Foreskin keratinocyte (primary cell): ENCODE measurements at places on chromosomes 16 and 17.

DNA sequence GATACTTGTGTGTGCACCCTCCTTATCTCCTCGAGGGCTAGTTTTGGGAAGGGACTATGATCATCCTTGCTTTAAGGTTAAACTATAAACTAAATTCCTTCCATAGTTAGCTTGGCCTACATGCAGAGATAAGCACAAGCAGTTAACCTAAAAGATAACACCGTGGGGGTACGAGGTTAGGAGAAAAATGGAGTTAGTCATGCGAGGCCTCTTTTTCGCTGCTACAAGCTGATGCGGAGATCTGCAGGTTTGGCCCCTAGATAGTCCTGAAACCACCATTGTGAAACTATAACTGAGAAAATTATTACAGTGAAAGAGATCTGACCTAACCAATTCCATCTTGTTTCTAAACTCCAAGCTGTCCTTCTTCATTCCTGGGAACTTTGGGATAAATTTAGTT is 113.7 kb upstream of the ZKSCAN2 start:
- no peak for DNase-seq

DNA sequence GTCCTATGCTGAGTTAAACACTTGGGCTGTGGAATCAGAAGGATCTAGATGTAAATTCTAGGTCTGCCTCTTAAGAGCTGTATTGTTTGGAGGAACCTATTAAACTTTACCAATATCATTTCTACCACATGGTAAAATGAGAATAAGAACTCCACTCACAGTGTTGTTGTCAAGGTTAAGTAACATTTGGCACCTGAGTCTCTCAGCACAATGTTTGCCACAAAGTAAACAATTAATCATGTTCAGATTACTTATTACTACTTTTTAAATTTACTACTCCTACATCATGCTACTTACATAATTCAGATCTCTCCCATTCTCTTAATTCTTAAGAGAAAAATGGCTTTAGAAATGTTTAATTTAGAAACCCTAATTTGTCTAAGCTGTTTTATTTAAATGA is 305.9 kb downstream of the CA10 start:
- no peak for DNase-seq

DNA sequence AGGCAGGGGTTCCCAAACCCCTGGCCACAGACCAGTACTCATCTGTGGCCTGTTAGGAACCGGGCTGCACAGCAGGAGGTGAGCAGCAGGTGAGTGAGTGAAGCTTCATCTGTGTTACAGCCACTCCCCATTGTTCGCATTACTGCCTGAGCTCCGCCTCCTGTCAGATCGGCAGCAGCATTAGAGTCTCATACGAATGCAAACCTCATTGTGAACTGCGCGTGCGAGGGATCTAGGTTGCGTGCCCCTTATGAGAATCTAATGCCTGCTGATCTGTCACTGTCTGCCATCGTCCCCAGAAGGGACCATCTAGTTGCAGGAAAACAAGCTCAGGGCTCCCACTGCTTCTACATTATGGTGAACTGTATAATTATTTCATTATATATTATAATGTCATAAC is 25.1 kb upstream of the RMI2 start:
- DNase-seq = no peak

GRCh38 chr16:11179574-11179973 is 76.4 kb downstream of the SOCS1 start:
- DNase-seq = no peak

- no peak for DNase-seq
Observed at GRCh38 chr16:84828322-84828721, 8.5 kb downstream of the CRISPLD2 start.

DNA sequence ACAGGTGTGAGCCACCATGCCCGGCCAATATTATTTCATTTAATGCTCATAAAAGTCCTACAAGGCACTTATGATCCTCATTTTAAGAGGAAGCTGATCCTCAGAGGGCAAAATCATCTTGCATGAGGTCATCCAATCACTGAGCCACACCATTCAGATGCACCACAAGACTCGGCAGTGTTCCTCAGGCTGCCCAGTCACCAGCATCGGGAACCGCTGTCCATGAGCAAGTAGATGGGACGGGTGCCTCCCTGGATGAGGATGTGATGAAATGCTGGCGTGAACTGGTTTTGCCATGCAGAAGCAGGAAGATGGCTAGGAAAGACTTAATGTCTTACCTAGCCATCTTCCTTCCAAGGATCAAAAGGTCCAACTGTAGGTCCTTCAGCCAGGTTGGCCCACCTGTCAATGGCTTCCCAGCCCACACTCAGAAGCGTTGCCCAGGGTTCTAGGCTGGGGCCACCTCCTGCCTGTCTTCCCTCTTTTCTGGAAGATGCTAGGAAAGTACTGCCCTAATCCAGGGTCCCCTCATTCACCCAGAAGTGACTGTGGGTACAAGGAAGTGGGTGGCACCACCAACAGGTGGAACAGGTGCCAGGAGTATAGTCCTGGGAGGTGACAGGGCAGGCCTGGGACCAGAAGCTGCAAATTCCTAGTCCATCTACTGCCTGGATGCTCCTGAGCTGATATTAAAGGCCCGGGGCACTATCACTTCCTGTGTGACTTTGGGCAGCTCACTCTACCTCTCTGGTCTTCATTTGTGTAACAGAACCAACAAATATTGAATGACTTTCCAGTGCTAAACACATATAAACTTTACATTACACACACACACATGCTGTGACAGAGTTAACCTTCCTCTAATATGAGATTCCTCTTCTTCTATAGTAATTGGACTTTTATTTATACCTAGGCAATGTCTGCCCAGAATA is 32.2 kb upstream of the CRYBA1 start:
- no peak for DNase-seq

DNA sequence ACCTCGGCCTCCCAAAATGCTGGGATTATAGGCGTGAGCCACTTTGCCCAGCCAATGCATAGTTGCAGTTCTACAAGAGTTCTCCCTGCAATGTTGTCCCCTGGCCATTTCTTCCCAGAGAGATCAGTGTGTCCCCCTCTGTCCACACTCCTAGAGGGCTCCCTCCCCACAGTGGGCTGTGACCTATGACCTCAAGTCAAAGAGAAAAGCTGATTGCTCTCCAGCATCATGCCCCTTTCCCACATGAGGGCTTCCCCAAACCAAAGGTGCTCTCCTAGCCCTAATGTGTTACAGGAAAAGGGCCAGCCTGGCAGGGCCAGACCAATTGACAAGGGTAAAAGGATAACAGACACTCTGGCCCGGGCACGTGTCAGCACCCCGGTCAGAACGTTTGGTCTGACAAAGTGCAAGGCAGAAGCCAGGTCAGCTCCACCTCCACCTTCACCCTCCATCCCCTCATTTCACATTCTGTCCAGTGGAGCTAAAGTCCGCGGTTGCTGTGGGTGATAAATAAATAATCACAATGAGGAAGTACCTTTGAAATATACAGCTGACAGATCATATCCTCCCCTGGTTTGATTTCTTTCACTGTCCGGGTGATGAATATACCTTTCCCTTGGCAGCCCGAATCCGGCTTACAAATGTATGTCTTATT is 17.8 kb downstream of the TTLL6 start:
- DNase-seq = no peak

DNA sequence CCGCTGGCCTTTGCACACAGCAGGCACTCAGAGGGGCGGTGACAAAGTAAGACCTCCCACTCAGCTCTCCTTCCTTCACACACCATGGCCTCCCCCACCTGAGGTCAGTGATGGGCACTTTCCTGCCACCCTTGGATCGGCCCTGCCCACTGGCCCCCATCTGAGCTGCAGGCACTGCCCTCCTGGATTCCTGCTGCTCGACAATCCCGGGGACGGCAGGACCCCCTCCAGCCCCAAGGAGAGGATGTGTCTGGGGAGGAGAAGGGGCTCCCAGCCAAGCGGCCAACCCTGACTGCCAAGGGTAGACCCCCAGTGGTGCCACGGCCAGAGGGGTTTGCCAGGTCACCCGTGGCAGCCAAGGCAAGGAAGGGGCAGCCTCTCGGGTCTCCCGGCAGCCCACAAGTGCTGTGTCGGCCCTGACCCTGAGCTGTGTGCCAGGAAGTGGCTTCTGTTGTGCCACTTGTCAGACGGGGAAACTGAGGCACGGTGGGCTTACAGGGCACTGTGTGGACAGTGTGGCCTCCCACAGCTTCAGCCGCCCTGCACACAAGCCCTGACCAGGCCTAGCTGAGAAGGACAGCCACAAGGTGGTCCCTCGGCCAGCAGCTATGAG is 22.7 kb downstream of the PIEZO1 start:
- no peak for DNase-seq

DNA sequence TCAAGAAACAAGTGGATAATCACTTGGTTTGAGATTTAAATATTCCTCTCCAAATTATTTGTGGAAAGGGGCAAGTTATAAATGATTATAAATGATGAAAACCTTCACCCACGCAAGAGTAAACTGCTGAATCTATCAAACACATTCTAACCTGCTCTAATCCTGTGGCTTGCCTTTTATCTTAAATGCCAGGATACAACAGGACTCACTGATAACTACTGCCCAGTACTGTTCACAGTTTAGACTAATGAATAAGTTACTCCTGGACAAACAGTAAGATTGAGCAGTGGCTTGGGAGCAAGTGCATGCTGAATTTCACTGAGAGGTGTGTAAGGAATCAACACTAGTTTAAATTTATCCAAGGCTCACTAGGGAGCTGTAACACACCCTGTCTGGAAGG is 31.1 kb downstream of the IGF2BP1 start:
- DNase-seq = no peak

DNA sequence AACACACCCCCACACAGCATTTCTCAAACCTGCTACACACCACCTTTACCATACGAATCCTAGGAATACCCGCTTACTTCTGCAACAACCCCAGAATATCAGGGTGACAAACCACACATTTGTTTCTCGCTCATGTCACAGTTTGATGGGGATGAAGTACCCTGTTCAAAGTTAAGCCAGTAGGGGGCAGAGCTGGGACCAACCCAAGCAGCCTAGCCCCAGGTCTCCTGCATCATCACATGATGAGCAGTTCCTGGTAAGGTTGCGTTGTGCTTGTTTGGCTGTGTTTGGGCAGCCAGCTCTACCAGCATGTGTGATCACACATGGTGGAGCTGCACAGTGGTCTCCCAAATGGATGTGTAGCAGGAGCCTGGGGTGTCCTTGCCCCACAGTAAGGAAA is 103.6 kb upstream of the C16orf82 start:
- no peak for DNase-seq

DNA sequence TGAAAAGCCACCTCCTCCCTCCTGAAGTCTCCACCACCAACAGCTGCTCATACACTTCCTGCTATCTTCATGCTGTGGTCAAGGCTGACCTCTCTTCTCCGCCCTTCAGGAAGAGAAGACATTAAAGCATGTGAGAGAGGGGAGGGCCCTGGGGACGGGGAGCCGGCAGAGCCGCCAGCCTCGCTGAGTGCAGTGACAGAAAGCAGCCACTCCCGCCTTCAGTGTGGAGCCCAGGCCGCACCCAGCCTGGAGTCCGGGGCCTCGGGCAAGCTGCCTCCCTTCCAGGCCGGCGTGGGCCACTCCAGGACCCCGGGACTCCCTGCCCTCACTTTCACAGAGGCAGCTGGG is 94.7 kb upstream of the TNRC6C start:
- DNase-seq = no peak
